COR-L47 (cell line): ENCODE measurements at places on chromosomes 12 and 14.

DNA sequence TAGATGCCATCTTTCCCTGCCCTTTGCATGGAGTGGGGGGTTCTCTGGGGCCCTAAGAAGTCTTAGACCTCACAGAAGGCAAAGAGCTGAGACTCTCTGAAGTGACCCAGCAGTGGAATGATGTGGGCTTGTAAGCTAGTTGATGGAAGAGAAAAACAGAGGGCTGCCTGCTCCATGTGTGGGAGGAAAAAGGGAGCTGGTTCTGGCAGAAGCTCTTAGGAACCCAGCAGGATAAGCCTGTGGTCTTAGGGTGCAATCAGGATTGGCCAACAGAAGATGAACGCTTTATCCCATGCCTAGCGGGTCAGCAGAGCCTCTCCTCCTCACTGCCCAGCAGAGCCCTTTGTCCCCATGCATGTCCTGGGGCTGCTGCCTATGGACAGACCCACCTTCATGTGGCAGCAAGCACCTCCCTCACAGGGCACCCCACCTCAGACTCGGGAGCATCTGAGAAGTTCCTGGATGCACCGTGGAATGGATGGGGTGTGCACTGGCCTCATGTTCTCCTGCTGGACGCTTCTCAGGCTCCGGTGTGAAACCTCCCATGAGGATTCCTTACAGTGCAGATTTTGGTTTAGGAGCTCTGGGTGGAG, 152.7 kb downstream of the ADGRD1 start:
- no peak for DNase-seq

- no peak for DNase-seq
Measured at GRCh38 chr14:22533057-22533704, 55.8 kb downstream of the DAD1 start.

- no peak for DNase-seq
Measured at GRCh38 chr12:98208816-98209215, 306.6 kb upstream of the TMPO start.

GRCh38 chr12:46590991-46591703, 218.6 kb upstream of the SLC38A2 start:
- no peak for DNase-seq

DNA sequence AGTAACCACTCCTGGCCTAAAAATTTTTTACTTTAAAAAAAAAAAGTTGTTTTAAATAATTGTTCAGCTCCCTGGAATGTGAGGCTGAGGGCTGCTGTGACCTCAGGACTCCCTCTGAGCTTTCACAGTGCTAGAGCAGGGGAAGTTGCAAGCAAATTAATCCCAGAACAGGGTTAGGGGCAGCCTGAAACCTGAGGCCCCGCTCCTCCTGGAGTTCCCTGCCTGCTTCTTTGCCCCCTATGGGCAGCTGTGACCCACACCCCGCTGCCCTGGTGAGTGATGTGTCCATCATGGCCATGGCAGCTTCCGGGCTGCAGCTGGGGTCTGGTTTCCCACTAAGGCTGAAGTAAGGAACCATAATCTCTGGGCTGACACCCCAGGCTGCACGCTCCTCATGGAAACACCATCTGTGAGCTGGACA, 9.5 kb downstream of the RITA1 start:
- DNase-seq: no peak

DNA sequence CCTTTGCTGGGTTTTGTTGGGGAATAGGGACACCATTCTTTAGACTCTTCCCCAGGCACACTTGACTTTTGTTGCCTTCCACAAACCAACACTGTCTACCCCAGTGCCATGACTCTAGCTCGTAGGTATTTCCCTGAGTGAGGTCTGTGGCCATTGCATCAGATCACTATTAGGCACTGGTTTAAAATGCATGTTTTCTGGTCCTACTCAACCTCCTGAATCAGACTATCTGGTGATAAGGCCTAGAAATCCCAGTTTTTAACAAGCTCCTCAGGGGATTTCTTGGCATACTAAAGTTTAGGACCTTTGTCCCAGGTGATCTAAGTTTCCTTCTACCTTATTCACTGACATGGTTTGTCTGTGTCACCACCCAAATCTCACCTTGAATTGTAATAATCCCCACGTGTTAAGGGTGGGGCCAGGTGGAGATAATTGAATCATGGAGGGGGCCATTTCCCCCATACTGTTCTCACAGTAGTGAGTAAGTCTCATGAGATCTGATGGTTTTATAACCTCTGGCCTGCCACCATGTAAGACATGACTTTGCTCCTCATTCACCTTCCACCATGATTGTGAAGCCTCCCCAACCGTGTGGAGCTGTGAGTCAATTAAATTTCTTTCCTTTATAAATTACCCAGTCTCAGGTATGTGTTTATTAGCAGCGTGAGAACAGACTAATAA, 87.8 kb upstream of the PSMC1 start:
- DNase-seq: no peak

DNA sequence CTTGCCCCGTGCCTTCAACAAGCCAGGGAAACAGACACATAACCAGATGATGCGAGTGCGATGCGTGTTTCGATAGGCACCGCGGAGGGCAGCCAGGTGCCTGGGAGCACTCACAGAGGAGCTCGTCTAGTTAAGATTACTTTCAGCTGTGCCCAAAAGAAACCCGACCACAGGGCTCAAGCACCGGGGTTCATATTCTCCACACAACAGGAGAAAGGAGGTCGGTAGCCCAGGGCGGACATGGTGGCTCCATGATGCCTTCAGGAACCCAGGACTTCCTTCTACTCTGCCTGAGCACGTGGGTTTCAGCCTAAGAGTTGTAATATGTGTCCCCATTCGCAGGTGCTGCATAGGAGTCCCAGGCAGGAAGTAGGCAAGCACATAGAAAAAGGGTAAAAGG, 53.7 kb upstream of the DDX11 start:
- no peak for DNase-seq

DNA sequence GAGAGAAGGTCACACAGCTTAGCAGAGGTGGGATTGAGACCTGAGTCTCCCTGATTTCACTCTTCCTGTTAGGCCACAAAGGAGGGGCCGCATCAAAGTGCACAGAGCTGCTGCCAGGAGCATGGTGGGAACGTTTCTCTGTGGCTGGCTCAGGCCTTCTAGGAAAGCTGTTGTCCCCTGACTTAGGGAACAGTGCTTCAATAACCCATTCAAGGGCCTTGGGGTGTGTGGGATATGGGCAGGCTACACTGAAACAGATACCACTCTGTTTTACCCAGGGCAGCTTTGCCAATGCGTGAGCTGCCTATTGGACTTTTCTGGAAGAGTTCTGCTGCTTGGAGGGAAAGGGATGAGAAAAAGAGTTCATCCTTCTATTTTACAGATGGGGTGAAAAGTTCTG, 110.0 kb downstream of the ADCK1 start:
- DNase-seq: no peak
